AG08395 (cell line): ENCODE measurements at places on chromosomes 5 and 9.

DNA sequence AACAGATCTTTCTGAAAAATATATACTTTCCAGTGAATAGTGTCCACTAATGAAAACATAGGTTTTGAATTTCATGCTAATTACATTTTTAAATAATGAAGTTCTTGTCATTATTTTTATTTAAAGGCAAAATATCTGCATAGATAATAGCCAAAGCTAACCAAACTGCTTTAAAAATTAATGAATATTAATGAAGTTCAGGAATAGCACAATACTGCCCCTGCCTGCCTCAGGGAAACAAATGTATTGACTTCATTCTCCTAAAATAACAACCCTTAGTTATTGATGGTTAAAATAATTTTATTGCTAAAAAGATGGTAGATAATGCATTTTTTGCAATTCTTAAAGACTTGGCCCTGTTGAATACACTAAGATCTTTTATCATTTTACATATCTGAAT, 103.6 kb upstream of the SSBP2 start:
- no peak for DNase-seq

DNA sequence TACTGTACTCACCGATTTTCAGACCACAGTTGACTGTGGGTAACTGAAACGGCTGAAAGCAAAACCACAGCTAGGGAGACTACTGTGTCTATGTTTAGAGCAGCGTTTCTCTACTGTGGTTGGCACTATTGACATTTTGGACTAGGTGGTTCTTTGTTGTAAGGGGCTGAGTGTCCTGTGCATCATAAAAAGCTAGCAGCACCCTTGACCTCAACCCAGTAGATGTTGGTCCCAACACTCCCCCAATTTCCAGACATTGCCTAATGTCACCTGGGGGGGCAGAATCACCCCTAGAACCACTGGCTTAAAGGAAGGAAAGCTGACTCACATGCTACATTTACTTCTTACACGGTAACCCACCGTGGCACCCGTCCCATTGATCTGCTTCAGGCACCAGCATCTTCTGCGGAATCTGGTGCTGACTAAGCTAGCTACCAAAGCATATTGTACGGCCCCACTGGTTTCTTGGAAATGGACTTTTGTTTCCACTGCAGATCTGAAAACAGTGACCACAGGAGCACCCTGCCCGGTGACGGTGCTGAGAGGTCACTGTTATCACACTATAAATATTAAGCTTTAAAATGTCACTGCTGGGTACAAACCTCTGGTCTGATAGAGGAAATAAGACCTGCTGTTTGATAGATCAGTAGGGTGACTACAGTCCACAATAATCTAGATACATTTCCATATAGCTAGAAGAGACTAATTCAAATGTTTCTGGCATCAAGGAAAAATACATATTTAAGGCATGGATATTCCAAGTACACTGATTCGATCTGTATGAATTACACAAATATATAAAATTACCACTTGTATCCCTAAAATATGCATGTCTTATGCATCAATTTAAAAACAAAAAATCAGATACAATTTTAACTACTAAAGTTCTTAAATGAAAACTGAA, 151.4 kb downstream of the HSD17B3 start:
- no peak for DNase-seq

DNA sequence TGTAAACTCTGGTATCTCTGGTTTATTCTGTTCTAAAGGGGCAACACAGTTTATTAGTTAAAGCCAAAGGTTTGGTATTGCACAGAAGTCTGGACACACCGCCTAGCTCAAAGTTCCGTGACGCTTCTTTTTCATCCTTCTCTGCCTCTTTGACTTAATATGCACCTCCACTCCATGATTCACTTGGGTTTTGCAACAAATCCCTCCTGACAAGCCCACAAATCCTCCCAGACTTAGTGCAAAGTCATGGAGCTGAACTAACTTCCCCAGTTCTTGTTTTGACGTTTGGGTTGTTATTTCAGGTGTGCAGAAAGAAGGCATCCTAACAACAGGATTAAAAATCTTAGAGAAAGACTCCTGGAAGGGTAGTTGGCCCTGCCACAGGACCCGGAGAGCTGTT, 441.6 kb upstream of the DMAC1 start:
- no peak for DNase-seq

DNA sequence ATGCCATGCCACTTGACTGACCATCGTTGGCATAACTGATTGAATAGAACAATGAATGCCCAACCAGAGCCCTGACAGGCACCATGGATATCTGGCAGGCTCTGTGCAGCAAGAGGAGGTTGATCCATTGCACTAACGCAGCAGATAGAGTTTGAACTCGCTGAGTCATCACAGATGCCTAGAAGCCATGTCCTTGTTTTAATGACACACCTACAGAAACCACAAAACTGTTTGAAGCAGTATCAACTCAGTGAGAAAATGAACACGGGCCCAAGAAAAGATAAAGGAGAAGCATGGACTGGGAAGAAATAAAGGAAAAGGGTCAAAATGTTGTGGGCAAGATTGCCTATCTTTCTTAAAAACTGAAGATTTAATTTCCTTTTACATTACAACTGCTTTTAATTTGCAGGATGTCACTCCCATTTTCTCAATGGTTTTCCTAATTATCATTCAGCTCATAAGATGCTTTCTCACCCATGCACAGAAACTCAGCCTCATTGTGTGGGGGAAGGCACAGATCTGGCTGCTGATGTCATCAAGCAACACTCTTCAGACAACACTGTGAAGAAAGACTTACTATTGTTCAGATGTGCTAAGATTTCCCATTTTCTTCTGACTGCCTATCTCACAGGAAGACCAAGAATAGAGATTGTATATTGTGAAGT, 129.0 kb downstream of the PIK3R1 start:
- peak; percentile 50 for DNase-seq

DNA sequence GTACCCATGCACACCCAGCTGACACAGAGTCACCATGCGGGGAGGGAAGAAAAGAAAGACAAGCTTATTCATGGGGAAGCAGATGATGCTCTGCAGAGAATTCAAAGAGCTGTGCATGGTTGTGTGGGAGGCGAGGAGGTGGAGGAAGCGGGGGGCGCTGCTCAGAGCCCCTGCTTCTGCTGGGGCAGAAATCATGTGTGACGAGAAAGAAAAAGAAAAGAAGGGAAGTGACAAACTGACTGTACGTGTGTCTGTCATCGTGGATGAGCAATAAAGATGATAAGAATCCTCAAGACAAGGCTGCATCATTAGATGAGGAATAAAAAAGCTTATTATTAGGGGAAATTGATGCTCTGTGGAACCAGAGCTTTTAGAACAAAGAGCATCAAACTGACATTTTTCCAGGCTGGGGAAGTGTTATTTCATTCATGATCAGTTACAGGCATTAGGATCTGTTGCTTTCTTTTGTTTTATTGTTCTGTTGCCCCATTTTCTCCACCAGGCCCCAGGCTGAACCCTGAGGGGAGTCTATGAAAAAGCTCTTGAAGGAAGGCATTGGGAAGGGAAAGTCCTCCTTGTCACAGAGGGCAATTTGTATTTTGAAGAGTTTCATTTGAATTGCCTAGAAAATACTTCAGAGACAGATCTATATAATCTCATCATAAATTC, 20.3 kb upstream of the SH3RF2 start:
- no peak for DNase-seq

DNA sequence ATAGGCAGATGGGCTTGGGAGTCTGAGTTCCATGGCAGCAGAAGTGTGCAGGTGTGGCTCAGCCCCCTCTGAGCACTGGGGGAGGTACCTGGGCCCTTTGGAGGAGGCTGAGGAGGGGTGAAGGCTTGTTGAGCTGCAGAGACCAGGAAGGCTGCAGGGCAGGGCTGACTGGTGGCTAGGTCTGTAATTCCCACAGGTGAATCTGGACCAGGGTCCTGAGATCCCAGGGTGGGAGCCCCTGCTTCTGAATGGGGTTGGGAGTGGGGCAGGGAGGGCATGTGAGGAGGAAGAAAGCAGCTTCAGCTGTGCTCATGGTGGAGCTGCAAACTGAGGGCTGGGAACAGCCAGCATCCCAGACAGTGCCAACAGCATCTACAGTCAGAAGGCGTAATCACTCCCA, 111.1 kb downstream of the CACNA1B start:
- no peak for DNase-seq

- DNase-seq: peak; percentile 44
These were observed 47.5 kb upstream of the RNF20 start for GRCh38 chr9:101485924-101486692.

- no peak for DNase-seq
These were observed 2.0 kb downstream of the GALNT12 start for GRCh38 chr9:98809311-98810101.

- DNase-seq: no peak
These were observed 279.4 kb downstream of the FBXL17 start for GRCh38 chr5:108102463-108102862.

- no peak for DNase-seq
These were observed 8.7 kb upstream of the SSBP2 start for GRCh38 chr5:81759632-81760005.

DNA sequence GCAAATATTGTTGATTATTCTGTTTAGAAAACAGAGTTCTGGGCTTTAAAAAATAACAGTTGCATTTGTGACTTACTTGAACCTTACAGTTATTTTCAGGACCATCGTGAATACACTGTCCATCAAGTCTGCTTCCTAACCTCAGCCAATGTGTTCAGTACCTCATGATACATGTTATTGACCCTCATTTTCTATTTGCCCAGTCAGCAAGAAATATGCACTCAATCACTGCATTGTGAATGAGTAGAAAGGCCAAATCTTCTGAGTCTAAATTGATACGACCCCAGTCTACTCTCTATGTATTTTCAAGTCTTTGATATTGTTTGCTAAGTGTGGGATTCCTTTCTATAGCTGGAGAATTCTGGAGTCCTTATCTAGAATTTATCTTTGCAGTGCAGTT, 156.2 kb downstream of the RAB3C start:
- no peak for DNase-seq

DNA sequence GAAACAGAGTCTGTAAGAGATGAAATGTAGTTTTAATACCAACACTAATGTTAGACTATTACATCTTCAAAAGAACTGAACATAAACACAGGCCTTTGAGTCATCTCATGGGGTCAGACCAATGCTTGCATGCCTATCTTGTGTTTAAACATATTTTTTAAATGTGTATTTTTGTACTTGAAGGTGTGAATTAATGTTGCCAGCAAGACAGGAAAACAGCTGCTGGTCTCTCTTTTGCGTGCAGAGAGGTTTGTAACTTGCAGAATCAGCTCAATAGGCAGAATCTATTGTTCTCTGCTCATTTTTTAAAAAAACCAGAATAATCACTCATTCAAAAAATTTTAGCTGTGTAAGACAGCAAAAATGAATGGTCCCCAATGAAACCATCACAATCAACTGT, 180.2 kb downstream of the ALDH1A1 start:
- DNase-seq: no peak

- DNase-seq: no peak
These were observed 104.0 kb downstream of the ATP10B start for GRCh38 chr5:160747987-160748386.

DNA sequence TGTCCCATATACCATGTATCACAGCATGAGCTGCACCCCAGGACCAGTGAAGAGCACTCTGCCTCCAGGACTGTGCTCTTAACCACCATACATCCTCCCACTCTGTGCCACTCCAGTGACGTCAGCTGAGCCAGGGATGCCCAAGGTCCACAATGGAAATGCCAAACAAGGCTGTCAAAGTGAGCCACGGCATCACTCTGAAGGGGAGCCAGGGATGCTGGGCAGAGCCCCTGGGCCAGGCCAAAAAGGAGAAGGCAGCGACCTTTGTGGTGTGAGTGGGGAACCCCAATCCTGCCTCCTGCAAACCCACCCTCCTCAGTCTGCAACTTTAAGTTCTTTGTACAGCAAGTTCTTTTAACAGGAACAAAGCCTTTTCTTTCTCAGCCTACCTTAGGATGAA, 242.7 kb downstream of the SYK start:
- DNase-seq: no peak

GRCh38 chr9:444528-444927, 229.9 kb downstream of the DOCK8 start:
- DNase-seq: no peak

DNA sequence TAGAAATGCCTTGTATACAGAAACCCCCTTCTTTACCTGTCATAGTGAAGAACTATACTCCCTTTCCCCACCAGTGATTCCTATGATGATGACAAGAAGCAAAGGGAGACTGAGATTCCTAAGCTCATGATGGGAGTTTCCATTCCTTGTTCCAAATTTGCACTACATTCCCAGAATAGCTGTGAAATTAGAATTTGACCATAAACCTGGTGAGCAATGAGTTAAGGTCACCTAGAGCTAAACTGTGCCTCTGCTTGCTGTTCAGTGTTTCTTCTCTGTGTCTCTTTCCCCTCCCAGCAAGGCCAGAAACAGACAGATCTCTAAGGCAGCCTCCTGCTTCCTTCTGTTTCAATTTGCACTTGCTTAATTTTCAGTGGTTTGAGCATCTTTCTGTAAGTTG, 332.1 kb downstream of the PIK3R1 start:
- DNase-seq: no peak

DNA sequence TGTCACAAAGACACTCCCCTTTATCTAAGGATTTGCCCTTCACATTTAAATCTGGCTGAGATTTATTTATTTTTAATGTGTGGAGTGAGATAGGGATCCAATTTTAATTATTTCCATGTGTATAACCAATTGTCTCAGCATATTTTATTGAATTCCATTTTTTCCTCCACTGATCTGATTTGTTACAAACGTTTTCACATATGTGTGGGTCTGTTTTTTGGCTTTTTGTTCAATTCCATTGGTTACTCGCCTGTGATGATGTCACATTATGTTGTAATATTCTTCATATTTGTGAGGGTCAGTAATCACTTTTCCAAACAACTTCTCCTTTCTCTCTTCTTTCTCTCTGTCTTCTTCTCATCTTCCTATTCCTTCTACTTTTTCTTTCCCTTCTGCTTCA, 278.3 kb upstream of the RFX3 start:
- DNase-seq: peak; percentile 40

DNA sequence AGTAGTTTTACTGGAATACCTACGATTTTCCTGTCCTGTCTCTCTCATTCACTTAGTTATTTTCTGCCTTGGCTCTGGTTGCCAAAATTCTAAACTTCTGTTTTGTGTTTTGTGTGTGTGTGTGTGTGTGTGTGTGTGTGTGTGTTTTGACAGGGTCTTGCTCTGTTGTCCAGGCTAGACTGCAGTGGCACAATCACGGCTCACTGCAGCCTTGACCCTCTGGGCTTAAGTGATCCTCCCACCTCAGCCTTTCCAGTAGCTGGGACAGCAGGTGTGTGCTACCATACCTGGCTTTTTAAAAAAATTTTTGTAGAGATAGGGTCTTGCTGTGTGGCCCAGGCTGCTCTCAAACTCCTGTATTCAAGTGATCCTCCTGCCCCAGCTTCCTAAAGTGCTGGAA, 17.2 kb downstream of the UBE2D2 start:
- no peak for DNase-seq

- DNase-seq: no peak
These were observed 28.0 kb downstream of the GLT6D1 start for GRCh38 chr9:135611142-135611874.

GRCh38 chr5:131513780-131514179, 121.2 kb downstream of the RAPGEF6 start:
- no peak for DNase-seq
